Germinal center (tissue), 1 donor: ENCODE measurements at places on chromosomes 2 and 18.

DNA sequence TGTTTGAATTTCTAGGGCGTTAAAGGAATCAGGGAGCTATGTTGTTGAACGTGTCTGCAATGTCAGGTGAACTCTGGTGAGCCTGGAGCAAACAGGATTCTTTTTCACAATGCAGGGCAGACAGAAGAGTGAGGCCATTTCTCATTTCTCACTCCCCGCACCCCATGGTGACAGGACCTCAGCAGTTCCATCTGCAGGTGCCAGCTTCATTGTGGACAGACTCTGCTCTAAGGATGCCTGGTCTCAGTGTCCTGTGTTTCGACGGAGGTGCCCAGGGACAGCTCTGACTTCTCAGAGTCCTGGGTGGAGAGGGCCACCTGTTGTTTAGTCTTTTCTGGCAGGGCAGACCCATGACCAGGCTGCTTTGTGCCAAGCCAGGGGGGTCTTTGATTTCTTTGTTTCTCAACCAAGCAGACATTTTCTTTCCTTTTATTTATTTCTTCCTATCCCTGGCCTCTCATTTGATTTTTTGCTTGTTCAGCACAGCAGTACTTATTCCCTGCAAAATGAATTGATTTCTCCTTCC lies 201.5 kb downstream of the RNF144A start:
- DNase-seq = no peak

DNA sequence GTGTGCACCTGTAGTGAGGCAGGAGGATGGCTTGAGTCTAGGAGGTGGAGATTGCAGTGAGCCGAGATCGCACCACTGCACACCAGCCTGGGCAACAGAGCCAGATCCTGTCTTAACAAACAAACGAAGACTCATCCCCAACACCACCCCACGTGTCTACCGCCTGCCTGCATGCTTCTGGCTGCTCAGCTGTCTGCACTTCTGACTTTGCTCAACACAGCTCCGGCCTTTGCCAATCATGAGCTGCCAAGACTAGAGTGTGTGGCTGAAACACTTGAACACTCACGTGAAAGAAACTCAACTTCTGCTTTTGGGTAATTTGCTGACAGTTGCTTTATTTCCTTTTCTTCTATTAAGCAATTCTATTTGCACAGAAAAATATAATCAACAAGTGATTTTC lies 32.1 kb upstream of the SP3 start:
- peak; percentile 89 for DNase-seq

- no peak for DNase-seq
Measured at GRCh38 chr18:6748241-6748640, 18.7 kb downstream of the ARHGAP28 start.

- DNase-seq = peak; percentile 54
Measured at GRCh38 chr2:128306081-128306930, 12.4 kb downstream of the HS6ST1 start.

DNA sequence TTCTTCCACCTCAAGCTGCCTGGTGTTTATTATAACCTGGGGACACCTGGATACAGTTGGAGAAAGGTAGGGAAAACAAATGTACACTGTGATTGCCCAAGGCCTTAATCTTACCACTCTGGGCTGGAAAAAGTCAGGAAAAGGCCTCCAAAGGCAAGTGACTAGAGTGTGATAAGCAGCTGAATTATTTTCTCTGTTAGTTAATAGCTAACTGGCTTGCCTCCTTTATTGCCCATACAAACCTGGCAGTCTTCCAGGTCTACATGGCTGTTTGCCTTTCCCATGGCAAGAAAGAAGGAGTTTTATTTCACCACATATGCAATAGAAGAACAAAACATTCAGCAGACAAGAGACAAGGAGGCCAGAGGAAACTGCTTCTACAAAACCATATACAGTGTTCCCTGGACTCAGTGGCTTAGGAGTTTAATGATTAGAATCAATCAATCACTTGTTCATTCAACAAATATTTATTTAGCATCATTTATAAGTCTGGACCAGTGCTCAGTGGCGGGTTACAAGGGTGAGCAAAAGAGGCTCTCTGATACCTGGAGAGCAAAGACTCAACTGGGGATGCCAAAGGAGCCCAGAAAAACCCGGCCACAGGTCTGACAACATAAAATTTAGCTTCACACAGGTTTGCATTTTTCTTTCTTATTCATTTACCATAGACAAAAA lies 27.5 kb upstream of the SUCLG1 start:
- DNase-seq = no peak

DNA sequence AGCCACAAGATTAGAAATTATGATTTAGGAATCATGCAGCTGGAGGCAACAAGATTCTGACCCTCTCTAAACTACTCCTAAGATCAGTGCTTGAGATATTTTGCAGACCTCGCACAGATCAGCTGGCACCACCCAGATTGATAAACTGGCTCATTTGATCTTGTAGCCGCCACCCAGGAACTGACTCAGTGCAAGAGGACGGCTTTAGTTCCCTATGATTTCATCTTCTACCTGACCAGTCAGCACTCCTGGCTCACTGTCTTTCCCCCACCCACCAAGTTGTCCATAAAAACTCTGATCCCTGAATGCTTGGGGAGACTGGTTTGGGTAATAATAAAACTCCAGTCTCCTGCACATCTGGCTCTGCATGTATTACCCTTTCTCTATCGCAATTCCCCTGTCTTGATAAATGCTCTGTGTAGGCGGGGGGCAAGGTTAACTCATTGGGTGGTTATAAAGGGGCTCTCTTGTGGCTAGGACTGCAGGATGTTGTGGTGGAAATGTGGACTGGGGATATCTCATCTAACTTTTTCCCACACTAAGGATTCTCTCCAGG lies 96.1 kb downstream of the ARL6IP6 start:
- DNase-seq = no peak

DNA sequence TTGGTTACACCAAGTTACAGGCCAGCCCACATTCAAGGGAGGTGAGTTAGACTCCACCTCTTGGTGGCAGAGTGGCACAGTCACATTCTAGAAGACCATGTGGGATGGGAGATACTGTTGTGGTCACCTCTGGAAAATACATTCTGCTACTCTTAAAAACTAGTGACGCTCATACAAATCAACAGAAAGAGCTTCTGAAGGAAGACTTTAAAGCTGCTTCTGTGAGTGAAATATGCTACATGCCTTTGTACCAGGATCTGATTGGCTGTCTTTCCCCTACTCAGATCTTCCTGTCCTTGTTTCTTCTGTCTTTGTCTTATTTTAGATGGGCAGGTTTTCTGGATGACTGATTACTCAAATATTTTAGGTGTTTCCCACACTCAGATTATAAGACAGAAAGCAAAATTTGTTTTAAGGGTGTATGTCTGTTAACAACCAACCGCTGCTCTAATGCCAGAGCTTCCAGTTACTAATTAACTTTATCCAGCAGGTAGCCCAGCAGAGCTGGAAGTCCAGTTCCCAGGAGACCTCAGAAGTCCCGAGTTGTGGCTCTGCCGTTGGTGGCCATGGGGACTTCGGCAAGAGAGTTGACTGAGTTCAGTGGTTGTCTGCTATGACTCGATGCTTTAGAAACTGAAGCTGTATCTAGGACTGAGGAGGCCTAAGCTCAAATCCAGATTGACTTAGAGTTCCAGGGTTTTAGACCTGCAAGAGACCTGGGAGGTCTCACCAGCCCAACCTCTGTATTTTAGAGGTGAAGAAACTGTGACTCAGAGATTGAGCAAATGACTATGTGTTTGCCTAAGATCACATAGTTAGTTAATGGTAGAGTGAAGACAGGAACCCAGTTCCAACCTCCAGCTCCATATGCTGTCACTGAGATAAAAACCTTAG lies 7.4 kb downstream of the IL1R2 start:
- DNase-seq = no peak

DNA sequence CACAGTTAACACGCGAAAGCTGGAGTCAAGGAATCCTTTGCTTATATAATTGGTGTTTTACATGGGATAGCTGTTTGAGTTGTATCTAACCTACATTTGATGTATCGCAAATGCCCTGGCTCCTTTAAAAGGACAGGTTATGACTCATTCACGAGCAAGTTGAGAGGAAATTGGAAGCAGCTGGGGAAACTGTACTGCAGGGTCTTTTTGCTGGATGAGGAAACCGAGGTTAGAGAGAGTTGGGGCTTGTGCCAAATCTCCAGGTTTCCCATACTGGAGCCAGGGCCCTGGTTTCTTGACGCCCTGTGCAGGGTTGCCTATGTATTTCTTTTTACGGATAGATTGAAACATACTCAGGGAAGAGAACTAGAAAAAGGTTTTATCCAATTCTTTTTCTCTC lies 60.0 kb upstream of the SPTBN1 start:
- DNase-seq = no peak

GRCh38 chr2:231708773-231709635 lies 679 bp downstream of the PTMA start:
- no peak for DNase-seq

DNA sequence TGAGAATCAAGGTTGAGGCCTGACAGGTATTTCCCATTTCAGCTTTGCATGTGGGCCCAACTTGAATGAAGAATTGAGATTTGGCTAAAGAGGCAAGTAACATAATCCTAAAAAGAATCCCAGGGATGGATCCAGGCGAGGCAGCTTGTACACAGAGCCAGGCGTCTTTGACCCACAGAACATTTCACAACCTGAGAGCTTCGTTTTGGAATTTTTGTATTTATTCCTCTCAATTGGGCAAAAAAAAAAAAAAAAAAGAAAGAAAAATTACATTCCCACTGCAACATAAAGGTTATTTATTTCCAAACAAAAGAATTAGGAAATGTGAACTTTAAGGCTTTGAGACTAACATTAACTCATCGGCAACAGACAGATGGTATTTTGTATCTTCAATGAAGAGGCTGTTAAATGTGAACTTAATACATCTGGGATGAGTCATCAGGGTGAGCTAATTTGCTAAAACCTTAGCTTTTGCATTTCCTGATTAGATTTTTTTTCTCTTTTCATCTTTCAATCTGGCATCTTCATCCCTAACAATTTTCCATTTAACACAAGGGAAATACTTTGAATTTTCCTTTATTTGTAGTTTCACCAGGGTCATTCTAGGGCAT lies 478.5 kb upstream of the TNP1 start:
- no peak for DNase-seq

GRCh38 chr2:203201426-203201825 lies 37.4 kb upstream of the CYP20A1 start:
- no peak for DNase-seq

GRCh38 chr18:62982600-62983251 lies 267.4 kb downstream of the PHLPP1 start:
- DNase-seq = peak; percentile 69

- peak; percentile 9 for DNase-seq
Measured at GRCh38 chr2:210199186-210199765, 26.0 kb downstream of the ACADL start.

DNA sequence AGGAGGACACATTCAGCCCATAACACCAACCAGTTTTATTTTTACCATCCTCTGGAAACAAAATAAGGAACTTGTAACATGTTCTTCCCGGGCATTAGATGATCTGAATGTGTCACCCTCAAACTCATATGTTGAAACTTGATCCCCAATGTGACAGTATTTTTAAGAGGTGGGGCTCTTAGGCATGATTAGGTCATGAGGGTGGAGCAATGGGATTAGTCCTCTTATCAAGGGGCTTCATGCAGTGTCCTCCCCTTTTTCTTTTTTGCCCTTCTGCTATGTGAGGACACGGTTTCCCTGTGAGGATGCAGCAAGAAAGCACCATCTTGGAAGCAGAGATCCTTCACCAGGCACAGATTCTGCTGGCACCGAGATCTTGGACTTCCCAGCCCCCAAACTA lies 401.5 kb upstream of the TRIB2 start:
- DNase-seq = no peak

GRCh38 chr2:240462073-240462706 lies 26.7 kb downstream of the GPC1 start:
- DNase-seq = no peak

GRCh38 chr2:226916669-226917068 lies 80.8 kb downstream of the RHBDD1 start:
- DNase-seq = no peak

DNA sequence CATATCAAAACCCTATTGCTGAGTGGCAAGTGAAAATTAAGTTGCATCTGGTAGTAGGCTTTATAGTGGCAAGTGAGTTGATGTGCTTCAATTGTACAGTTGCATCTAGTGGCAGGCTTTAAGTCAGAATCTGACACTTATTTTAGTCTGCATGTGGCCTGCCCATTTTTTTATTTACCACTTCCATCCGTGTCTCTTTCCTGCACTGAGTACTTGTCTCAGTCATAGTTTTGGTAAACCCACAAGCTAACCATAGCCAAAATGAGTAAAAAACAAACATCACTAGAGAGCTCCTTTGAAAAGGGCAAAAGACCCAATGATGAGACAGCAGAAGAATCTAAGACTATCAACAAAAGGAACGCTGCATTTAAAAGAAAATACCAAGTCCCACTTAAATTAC lies 96.0 kb upstream of the CRACDL start:
- no peak for DNase-seq

- DNase-seq = no peak
Measured at GRCh38 chr18:662197-662596, 4.7 kb downstream of the TYMS start.

DNA sequence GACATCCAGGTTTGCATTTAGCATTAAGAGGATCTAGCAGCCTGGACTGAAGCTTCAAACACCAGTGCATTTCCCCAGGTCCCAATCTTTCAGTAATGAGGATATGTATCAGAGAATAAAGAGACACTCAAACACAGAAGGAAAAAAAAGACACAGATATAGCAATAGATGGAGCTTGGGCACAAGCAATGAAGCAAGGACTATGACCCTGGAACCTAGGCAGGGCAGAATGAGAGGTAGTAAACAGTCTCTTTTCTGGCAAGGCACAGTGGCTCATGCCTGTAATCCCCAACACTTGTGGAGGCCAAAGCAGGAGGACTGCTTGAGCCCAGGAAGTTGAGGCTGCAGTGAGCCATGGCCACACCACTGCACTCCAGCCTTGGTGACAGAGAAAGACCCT lies 80.7 kb upstream of the HNRNPA3 start:
- no peak for DNase-seq

- DNase-seq = no peak
Measured at GRCh38 chr2:138329591-138329990, 172.0 kb upstream of the SPOPL start.

DNA sequence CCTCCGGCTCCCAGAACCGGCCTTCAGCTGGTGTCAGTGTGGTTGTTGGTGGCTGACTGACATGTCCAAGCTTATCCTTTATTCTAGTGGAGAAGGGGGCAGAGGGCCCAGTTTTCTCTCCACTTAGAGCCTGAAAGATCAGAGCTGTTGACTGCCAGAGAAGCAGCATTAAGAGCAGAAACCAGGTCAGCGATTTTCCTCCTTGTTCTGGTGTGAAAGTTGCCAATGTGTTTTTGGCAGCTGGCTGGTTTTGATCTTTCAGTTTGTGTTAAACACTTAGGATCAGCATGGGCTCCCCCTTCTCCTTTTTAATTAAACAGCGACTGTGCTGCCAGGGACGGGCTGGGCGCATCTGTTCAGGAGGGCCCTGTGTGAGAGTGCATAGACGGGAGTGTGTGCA lies 100.9 kb downstream of the ASAP2 start:
- no peak for DNase-seq

DNA sequence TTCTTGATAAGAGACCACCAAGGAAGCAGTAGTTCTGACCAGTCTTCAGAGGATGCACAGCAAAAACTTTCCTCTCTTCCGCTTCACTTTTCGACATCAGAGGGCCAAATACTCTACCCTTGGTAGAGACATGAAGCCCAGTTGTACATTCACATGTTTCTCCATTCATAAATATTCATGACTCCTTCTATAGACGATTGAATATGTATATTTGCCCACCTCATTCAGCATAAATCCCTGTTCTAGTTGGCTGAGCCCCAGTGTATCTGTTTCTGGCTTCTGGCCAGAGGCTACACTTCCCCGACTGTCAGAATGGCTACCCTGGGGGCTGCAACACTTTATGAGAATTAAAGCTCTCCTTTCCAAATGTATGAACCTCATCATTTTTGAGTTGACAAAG lies 258.5 kb downstream of the ASXL3 start:
- DNase-seq = no peak

GRCh38 chr2:224843141-224843540 lies 127.0 kb upstream of the CCDC195 start:
- no peak for DNase-seq
